Naive thymus-derived CD8-positive, alpha-beta T cell (primary cell): ENCODE measurements at places on chromosomes 6 and 20. TPM values are rescaled to one million over a fixed set of nuclear protein-coding genes. Genes with fewer than 3 reads are reported as not detected.

Gene DDO
- total RNA-seq: not detected

Gene MCHR2
- total RNA-seq: not detected

Gene GSTA3
- not detected for total RNA-seq

Gene NMBR
- total RNA-seq: not detected

Gene FLRT3
- not detected for total RNA-seq

Gene GPR6
- total RNA-seq: not detected

Gene FERMT1
- not detected for total RNA-seq

Gene ZFP57
- total RNA-seq: 5.6 TPM

Gene PLAGL2
- 14.5 TPM for total RNA-seq

Gene DST
- 0.74 TPM for total RNA-seq

Gene PABPC1L
- 63.2 TPM for total RNA-seq
